ENCODE measurements at places on chromosomes 5 and 9.

DNA sequence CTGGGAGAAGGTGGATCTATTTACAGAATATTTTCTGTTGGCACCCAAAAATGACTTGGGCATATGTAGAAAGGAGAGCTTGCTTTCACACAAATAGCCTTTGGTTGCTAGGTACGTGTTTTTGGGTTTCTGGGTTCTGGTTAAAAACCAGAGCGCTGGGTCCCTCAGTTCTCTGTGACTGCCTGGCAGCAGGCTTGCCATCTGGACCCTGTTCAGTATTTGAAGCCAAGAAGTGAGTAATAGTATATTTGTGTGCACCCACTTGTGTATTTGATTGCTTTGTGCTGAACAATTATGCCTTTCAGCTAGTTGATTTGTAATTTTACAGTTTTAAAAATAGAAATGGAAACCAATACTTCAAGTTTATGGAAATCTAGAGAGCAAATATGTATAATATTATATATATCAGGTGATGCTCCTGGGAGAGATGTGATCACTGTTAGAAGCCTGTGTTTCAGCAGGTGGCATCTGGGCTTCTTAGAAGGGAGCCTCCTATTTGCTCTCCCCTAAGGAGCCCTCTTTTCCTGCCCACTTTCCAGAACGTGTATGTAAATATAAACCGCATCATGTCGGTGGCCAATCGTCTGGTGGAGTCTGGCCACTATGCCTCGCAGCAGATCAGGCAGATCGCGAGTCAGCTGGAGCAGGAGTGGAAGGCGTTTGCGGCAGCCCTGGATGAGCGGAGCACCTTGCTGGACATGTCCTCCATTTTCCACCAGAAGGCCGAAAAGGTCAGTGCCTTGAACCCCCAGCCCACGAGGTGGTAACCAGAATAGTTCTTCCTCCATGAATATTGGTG is 153.6 kb downstream of the TRIO start:
- DNase-seq, result no peak

DNA sequence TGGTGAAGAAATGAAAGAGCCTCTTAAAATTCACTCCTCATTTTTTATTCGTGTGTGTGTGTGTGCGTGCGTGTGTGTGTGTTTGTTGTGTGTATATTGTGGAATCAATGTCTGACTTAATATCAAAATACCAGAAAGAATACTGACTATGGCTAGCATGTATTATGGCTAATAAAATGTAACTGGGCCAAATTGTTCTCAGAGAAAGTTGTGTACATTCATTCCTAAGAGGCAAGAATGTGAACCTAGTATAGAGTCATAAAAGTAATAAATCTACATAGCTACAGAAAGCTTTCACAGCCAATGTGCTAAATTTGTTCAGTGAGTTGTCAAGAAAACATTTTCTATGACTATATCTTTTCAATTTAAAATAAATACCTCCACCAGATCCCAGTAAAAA is 211.5 kb downstream of the EBF1 start:
- DNase-seq, result no peak

GRCh38 chr5:167261309-167262100 is 1029.9 kb upstream of the WWC1 start:
- DNase-seq, result no peak

GRCh38 chr9:114280636-114281472 is 42.0 kb upstream of the ORM1 start:
- no peak for DNase-seq

GRCh38 chr5:112681481-112681908 is 56.2 kb upstream of the APC start:
- no peak for DNase-seq

- no peak for DNase-seq
These were observed 16.0 kb downstream of the SLC22A5 start for GRCh38 chr5:132385326-132386105.

DNA sequence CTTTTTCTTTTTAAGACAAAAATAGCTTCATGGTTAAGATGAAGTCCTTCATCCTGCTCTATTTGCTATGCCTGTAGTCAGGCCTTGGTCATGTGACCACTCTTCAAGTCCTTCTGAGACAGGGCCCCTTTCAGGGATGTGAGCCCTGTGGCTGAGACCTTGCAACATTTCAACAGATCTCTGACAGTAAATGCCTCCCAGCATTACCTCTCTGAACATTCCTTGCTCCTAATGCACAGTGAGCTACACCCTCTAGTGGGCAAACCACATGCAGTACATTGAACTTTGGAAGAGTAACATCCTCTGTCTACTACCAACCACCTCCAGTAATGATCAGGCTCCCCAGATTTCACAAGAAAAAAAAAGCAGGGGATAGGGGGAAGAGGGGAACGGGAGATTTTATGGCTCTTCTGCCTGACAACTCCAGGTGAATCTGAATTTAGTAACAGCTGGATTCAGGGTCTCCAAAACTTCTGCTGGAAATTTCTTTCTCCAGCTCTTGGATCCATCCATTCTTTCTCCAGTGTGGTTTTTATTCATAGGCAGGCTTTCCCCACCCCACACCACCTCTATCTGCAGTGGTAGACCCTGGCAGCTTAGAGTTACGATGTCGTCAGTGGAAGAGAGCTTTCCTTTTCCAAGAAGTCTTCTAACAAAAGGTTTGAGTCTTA is 8.9 kb upstream of the FBXO38 start:
- DNase-seq, result no peak

DNA sequence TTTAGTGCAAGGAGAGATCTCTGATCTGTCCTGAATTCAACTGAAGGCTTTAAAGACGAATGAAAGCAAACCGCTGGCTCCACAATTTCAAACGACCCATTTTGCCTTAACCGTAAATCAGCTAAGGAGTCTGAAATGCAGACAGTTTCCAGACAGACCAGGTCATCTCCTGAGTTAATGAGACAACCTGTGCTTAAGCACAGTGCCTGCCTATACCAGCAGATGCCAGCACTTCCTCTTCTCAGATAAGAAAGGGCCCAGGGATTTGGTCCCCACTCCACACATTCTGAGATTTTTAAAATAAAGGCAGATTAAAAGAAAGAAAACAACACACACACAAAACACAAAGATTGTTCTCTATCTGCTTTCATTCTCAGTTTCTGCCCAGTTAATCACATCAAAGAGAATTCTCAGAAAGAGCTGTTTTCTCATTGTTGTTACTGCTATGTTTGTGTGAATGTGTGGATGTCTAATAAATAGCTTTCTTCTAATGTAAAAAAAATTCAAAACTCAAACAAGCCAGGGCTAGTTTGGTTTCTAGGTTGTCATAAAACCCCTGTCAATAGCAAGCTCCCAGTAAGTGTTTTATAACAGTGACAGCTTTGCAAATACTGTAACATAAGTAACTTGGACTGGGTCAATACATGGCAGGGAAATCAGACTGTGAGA is 157.7 kb upstream of the SLC24A2 start:
- no peak for DNase-seq

- no peak for DNase-seq
These were observed 512.7 kb upstream of the PAPPA start for GRCh38 chr9:115640887-115641286.

- no peak for DNase-seq
These were observed 40.4 kb downstream of the LPAR1 start for GRCh38 chr9:110997847-110998246.

DNA sequence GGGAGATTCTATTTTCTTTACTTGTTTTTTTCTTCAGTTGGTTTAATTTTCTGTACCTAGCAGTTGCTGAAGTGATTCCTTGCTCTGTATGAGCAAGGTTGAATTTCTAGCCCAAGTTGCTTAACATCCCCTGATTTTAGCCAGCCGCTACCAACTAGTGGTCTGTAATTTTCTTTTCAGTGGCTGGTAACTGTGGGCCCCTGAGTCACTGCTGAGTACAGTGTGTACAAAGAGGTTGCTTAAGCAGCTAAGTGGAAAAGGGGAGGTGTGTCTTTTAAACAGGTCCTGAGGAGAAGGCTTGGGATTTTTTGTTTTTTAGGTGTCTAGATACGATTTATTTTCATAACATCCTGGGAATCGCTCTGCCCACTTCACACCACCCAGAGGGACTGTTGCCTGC is 254.7 kb downstream of the NR3C1 start:
- no peak for DNase-seq

DNA sequence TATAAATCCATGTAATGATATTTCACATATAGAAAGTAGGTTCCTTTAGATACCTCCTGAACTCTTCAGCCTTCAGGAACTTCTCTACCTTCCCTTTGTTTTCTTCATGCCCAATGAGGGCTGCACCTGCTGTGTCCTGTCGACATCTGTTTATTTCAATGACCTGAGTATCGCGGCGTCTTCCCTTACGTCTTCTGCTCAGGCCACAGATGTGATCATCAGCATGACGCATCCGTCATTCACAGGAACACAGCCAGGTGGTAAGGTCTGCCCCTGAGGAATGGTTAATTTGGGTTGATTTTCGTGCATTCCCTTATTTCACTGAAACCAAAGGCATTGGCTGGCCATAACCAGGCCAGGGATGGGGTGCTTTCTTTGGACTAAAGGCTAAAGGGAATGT is 217.1 kb downstream of the MED10 start:
- no peak for DNase-seq

- peak; percentile 9 for DNase-seq
These were observed 439.0 kb downstream of the CSNK1G3 start for GRCh38 chr5:123950701-123951581.

GRCh38 chr5:95194856-95195255 is 90.0 kb downstream of the MCTP1 start:
- DNase-seq, result no peak

GRCh38 chr9:2072752-2073405 is 57.7 kb downstream of the SMARCA2 start:
- DNase-seq, result no peak

GRCh38 chr9:117511852-117512481 is 97.1 kb upstream of the ASTN2 start:
- no peak for DNase-seq

Data from HS-27A (cell line).